Suprapubic skin (tissue), 4 donors: ENCODE measurements at places on chromosomes 11 and 22.
A peak's percentile ranks its signal among the peaks of the same experiment; 100 is the strongest.

- H3K4me1 ChIP-seq: peaks cover 5% of the 10 kb centered on the region
- no peaks in the 10 kb centered on the region for H3K36me3 ChIP-seq
- no peak overlapping the region for H3K27ac ChIP-seq
These were observed 7.8 kb downstream of the KIRREL3 start for GRCh38 chr11:126992804-126993111.

- peaks cover 25% of the 10 kb centered on the region for H3K27me3 ChIP-seq
- H3K4me1 ChIP-seq: no peaks in the 10 kb centered on the region
- H3K36me3 ChIP-seq: no peaks in the 10 kb centered on the region
- H3K4me3 ChIP-seq: no peak overlapping the region
- no peak for DNase-seq
These were observed 888.9 kb downstream of the BRD1 start for GRCh38 chr22:48938741-48939140.

DNA sequence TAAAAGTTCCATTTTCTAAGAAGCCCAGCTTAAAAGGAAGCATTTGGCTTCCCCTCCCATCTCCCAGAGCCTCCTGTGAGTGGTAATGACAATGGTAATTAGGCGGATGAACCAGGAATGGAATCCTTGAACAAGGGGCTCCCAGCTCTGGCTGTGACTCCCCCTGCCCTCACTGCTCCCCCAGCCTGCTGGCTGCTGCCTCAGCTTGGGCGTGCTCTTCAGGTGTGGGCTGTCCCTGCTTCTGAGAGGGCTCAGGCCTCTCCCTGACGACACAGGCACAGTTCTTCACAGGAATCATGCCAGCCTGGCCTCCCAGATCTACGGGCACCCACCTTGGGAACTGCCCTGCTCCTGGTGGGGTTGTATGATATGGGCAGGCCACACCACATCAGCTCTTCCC lies 81.7 kb upstream of the NARS2 start:
- H3K36me3 ChIP-seq: no peaks in the 10 kb centered on the region
- no peak overlapping the region for H3K4me3 ChIP-seq
- H3K27me3 ChIP-seq: no peaks in the 10 kb centered on the region
- H3K27ac ChIP-seq: no peak overlapping the region
- DNase-seq: no peak

DNA sequence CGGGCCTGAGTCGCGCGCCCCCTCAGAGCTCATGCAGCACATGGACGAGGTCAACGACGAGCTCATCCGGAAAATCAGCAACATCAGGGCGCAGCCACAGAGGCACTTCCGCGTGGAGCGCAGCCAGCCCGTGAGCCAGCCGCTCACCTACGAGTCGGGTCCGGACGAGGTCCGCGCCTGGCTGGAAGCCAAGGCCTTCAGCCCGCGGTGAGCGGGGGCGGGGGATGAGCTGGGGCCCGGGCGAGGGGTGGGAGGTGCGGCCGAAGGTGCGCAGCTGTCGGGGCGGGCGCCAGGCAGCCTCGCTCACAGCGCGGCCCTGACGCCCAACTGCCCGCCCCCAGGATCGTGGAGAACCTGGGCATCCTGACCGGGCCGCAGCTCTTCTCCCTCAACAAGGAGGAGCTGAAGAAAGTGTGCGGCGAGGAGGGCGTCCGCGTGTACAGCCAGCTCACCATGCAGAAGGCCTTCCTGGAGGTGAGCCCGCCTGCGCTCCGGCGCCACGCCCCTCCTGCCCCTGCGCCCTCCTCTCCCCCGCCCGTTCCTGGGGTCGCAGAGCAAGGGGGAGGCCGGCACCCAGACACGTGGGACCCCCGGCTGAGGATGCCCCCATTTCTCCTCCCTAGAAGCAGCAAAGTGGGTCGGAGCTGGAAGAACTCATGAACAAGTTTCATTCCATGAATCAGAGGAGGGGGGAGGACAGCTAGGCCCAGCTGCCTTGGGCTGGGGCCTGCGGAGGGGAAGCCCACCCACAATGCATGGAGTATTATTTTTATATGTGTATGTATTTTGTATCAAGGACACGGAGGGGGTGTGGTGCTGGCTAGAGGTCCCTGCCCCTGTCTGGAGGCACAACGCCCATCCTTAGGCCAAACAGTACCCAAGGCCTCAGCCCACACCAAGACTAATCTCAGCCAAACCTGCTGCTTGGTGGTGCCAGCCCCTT lies 20.5 kb downstream of the EPS8L2 start:
- peaks cover 15% of the 10 kb centered on the region for H3K36me3 ChIP-seq
- H3K27me3 ChIP-seq: peaks cover 5% of the 10 kb centered on the region
- peaks cover 55% of the 10 kb centered on the region for H3K4me1 ChIP-seq
- peak overlapping the region; percentile 48 for H3K27ac ChIP-seq
- DNase-seq: no peak
- peak overlapping the region; percentile 22 for H3K4me3 ChIP-seq

- H3K4me1 ChIP-seq: no peaks in the 10 kb centered on the region
- H3K36me3 ChIP-seq: no peaks in the 10 kb centered on the region
- no peak overlapping the region for H3K27ac ChIP-seq
- DNase-seq: no peak
These were observed 32.1 kb upstream of the ZBTB16 start for GRCh38 chr11:114027391-114027790.

- H3K36me3 ChIP-seq: no peaks in the 10 kb centered on the region
- H3K4me1 ChIP-seq: no peaks in the 10 kb centered on the region
- no peak overlapping the region for H3K27ac ChIP-seq
- no peak overlapping the region for H3K4me3 ChIP-seq
- peaks cover 28% of the 10 kb centered on the region for H3K27me3 ChIP-seq
- DNase-seq: peak; percentile 61
These were observed 622.2 kb downstream of the BRD1 start for GRCh38 chr22:49205483-49205800.

GRCh38 chr11:46253258-46254132 lies 24.0 kb upstream of the CREB3L1 start:
- H3K4me1 ChIP-seq: no peaks in the 10 kb centered on the region
- H3K36me3 ChIP-seq: no peaks in the 10 kb centered on the region
- H3K27me3 ChIP-seq: no peaks in the 10 kb centered on the region

GRCh38 chr22:49793871-49794270 lies 33.8 kb downstream of the BRD1 start:
- H3K27ac ChIP-seq: no peak overlapping the region
- DNase-seq: no peak
- H3K36me3 ChIP-seq: peaks cover 82% of the 10 kb centered on the region
- H3K27me3 ChIP-seq: no peaks in the 10 kb centered on the region
- no peak overlapping the region for H3K4me3 ChIP-seq
- peaks cover 37% of the 10 kb centered on the region for H3K4me1 ChIP-seq

- H3K4me1 ChIP-seq: no peaks in the 10 kb centered on the region
- peak; percentile 22 for DNase-seq
- no peak overlapping the region for H3K27ac ChIP-seq
- no peaks in the 10 kb centered on the region for H3K36me3 ChIP-seq
- peaks cover 21% of the 10 kb centered on the region for H3K27me3 ChIP-seq
These were observed 884.7 kb downstream of the BRD1 start for GRCh38 chr22:48942698-48943566.

DNA sequence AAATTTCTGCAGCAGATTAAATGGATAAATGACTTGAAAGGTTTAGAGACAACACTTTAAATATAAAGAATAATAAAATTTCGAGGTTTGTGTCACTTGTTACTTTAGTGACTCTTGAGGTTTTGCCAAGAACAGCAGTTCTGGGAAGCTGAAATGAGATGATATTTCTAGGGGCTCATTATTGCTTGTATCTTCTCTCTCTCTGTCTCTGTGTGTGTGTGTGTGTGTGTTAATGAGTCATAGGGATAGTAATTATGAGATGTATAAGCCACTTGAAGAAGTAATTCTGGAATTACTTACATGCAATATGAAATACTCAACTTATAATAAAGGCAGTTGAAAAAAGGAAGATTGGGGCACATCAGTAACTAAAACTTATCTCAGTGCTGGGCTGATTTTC lies 9.6 kb upstream of the OR10G7 start:
- no peak overlapping the region for H3K4me3 ChIP-seq
- no peaks in the 10 kb centered on the region for H3K36me3 ChIP-seq
- H3K4me1 ChIP-seq: no peaks in the 10 kb centered on the region
- H3K27ac ChIP-seq: no peak overlapping the region
- DNase-seq: no peak

DNA sequence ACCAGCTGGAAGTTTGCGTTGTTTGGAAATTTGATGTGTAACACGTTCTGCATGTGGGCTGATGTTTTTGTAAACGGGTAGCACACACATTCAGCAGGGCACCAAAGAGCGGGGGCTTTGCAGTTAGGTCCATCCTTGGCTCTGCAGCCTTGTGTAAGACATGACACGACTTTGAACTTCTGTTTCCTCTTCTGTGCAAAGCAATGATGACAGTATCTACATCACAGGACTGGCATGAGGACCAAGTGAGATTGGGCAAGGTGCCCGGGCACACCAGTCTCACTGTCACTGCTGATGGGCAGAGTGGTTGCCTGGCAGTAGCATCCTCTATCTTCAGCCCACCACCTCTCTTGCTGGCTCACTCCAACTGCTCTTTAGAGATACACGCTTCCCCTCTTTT lies 3.3 kb downstream of the TCN2 start:
- no peak overlapping the region for H3K27ac ChIP-seq
- peaks cover 25% of the 10 kb centered on the region for H3K36me3 ChIP-seq
- H3K27me3 ChIP-seq: no peaks in the 10 kb centered on the region
- peaks cover 48% of the 10 kb centered on the region for H3K4me1 ChIP-seq
- no peak overlapping the region for H3K4me3 ChIP-seq

DNA sequence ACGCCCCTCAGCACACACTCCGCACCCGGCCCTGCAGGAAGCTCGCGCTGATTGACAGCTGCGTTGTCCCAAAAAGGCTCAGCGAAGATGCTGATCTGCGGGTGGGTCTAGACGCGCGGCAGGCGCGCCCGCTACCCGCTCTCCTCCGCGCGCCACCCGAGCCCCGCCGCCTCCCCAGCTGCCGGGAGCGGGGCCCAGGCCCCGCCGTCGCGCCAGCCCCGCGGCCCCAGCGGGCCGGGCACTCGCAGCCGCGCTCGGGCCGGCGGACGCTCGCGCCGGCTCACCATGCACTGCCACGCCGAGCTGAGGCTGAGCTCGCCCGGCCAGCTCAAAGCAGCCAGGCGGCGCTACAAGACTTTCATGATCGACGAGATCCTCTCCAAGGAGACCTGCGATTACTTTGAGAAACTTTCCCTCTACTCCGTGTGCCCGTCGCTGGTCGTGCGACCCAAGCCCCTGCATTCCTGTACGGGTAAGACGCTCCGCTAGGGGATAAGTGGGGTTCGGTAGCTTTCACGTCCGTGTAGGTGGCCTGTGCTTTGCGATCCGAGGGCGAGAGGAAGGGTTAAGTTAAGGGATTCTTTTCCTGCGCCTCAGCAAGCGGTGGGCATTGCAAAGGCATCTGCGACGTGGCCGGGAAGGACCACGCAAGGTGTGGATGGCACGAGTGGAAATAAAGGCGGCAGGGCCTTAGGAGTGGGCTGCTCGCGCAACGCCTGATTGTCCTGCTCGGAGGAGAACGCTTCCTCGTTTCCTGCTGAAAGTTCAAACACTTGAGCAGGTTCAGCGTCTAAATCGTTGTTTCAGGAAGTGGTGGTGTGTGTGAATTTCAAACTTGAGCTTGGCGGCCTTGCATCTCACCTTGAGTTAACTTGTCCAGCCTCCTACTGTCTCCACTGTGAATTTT lies at the start of gene BARX2:
TSS of gene BARX2 (plus strand) at position 98 of the 907 bp plus-strand sequence. CDS start at position 286, 188 bp downstream.
- no peaks in the 10 kb centered on the region for H3K36me3 ChIP-seq
- peaks cover 39% of the 10 kb centered on the region for H3K4me1 ChIP-seq
- no peak for DNase-seq
- H3K27me3 ChIP-seq: peaks cover 68% of the 10 kb centered on the region
- peak within 1 kb of the TSS; percentile 67 for H3K27ac ChIP-seq

GRCh38 chr11:29300420-29300819 lies 716.4 kb downstream of the KCNA4 start:
- H3K4me3 ChIP-seq: no peak overlapping the region
- H3K27ac ChIP-seq: no peak overlapping the region
- H3K4me1 ChIP-seq: no peaks in the 10 kb centered on the region
- no peaks in the 10 kb centered on the region for H3K27me3 ChIP-seq

DNA sequence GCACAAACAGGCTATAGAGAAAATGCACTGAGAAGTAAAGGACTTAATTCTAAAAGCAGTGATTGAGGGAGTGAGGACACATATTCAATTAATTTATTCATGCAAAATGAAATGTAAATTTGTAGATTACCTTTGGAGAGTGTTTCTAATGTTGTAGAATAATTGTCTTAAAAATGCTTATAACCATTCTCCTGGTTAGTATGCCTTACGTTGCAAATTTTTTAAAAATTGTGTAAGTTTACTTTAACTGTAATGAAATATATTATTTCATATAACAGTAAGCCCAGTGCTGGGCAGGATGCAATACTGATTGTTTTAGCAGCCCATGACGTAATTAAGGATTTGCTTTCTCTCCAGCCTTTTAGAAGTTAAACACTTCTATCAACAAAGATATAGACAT lies 26.6 kb downstream of the OR52E1 start:
- H3K4me1 ChIP-seq: no peaks in the 10 kb centered on the region
- H3K27ac ChIP-seq: no peak overlapping the region
- no peaks in the 10 kb centered on the region for H3K27me3 ChIP-seq
- H3K4me3 ChIP-seq: no peak overlapping the region

DNA sequence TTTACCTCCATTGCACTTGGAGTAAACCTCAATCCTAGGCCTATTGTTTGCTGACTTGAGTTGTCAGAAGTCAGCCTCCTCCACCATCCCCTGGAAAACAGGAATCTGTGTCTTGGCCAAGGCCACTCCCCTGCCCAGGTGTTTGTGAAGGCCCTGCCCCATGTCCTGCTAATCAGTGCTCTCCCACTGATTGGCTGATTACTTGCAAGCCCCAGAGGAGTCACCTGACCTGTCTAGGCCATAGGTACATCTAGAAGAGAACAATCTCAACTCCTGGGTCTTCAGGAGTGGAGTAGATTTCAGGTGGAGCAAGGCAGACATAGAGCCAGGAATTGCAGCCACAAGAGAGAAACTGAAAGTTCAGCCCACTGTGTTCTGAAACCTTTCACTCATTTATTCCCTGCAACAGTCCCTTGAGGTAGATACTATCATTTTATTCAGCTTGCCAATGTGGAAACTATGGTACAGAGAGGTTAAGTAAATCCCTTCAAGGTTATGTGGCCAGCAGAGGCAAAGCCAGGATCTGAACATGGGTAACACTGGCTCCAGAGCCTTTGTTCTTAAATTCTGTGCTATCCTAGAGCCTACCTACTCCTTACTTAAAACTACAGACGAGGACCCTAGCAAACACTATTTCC lies 10.4 kb downstream of the OAF start:
- no peak for DNase-seq
- no peaks in the 10 kb centered on the region for H3K27me3 ChIP-seq
- no peak overlapping the region for H3K4me3 ChIP-seq
- H3K27ac ChIP-seq: peak overlapping the region; percentile 60

GRCh38 chr11:94423507-94423906 lies 22.3 kb upstream of the GPR83 start:
- H3K4me1 ChIP-seq: no peaks in the 10 kb centered on the region
- no peaks in the 10 kb centered on the region for H3K27me3 ChIP-seq
- peaks cover 52% of the 10 kb centered on the region for H3K36me3 ChIP-seq
- no peak overlapping the region for H3K27ac ChIP-seq
